Right hindlimb (tissue), 1 donor: ENCODE measurements at places on chromosomes 7 and 10.

GRCh38 chr7:157515342-157516041 lies 178.7 kb downstream of the DNAJB6 start:
- DNase-seq: no peak

DNA sequence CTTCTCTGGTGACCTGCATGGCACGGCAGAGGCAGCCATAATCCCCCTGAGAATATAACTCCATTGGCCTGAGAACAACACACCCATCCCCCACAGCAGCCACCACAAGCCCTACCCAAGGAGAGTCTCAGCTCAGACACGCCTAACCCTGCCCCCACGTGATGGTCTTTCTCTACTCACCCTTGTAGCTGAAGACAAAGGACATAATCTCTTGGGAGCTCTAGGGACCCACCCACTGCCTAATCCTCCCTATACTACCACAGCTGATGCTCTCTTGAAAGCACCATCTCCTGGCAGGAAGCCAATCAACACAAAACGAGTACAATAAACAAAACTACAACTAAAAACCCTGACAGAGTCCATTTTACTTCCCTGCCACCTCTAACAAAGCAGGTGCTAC lies 30.7 kb upstream of the HPSE2 start:
- no peak for DNase-seq

- DNase-seq: no peak
Measured at GRCh38 chr10:71158902-71159301, 53.5 kb upstream of the UNC5B start.

DNA sequence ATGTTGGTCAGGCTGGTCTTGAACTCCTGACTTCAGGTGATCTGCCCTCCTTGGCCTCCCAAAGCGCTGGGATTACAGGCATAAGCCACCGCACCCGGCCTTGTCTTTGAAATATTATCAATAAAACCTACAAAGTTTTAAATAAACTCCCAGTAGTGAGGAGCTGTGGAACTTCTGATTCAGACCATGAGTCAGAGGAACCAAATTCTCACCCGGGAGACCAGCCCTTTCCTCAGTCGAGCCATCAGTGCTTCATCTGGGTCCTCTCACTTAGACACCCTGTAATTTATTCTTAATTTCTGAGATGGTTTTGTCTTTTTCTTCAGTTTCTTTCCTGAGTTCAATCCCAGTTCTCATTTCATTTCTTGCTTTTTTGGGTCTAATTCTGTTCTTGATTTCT lies 68.6 kb downstream of the DYNC2I1 start:
- no peak for DNase-seq

- peak; percentile 17 for DNase-seq
Measured at GRCh38 chr7:2544541-2545188, 10.7 kb downstream of the BRAT1 start.

DNA sequence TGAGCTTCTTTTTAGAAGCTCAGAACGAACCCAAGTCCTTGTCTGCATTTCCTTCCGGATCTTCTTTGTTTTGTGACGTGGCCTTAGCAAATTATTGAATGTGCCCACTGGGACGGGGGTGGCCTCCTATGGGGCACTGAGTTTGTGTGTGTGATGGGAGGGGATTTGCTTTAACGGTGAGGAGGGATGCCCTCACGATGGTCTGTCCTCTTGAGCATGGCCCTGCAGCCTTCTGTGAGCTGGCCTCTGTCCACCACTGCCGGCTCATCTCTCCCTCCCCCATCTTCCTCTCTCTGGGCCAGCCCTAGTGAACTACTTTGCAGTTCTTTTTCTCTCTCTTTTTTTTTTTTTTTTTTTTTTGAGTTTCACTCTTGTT lies 62.9 kb upstream of the MKRN1 start:
- peak; percentile 86 for DNase-seq

DNA sequence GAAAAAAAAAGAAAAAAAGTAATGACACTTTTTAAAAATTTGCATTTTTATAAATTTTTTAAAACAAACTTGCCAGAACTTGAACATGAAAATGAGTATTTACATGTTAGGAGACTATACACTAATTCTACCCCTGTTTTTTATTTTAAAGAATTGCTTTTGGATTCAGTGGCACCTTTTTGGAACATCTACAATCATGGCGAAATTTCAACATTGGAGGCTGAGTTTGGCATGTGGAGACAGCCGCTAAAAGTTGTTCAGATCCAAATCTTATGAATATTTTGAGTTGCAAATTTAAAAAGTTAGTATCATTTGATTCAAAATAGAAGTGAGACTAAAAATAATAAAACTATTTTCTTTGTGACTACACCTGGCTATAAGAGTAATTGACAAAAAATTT lies 804.2 kb downstream of the MAGI2 start:
- DNase-seq: no peak

- DNase-seq: no peak
Measured at GRCh38 chr10:1715821-1716220, 21.5 kb downstream of the ADARB2 start.

DNA sequence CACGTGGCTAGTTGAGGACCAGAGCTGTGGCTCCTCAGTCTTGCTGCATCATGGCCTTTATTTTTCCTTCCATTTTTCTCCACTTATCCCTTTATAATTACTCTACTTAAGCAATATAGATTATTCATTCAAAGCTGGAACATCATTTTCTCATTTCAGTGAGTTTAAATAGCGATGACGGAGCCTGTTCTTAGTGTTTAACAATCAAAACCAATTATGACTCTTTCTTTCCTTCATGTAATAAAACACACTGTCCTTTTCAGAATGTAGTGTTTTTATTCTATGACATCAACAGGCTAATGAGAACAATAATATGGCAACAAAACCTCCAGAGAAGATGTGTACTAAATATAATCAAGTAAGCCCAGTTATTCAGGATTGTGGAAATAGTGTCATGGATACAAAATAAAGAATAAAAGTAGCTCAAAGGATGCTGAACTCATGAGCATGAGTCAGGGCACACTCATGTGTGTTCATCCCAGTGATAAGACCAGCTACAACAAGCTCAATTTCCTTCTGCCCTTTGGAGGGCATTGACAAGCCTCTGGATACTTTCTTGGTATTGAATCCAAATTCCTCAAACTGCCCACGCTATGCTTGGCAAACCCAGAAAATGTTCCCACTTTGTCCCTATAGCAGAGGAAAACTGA lies 188.4 kb downstream of the CYP26A1 start:
- DNase-seq: no peak

GRCh38 chr7:117185124-117185523 lies 137.7 kb downstream of the WNT2 start:
- DNase-seq: no peak

GRCh38 chr10:101287997-101288635 lies 58.9 kb upstream of the LBX1 start:
- peak; percentile 50 for DNase-seq

GRCh38 chr10:90326498-90327267 lies 531.2 kb downstream of the HTR7 start:
- DNase-seq: no peak

DNA sequence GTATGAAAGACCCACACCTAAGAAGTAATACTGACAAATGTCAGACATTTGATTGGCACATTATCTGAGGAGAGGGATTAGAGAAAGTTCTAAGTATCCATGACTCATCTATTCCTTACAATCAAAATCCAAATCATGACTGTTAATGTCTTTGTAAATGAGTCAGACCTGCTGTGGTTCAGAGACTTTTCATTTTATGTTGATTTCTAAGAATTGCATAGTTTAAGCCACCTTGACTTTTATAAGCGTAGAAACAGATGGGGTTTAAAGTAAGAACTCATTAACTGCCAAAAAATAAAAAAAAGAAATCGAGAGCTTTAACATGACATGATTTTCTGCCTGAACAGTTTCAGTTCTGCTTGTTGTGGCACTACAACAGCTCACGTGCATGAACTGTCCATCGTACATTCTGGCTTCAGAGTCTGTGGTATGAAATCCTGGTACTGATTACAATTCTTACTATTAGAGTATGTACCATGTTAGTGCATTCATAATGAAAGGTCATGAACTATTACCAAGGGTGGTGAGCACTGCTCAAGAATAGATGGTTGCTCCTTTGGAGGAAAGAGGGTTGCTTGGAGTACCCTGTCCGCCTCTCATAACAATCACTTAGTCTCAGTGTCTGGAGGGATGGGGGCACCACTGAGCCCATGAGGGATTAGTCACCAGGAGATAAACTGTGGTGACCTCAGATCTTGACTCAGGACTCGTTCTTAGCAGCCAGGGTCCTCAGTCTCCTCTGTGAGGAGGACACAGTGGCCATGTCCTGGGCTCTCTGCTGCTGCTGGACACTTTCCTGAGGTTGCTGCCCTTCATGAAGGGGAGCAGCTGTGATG lies 42.2 kb downstream of the ACSM6 start:
- no peak for DNase-seq

DNA sequence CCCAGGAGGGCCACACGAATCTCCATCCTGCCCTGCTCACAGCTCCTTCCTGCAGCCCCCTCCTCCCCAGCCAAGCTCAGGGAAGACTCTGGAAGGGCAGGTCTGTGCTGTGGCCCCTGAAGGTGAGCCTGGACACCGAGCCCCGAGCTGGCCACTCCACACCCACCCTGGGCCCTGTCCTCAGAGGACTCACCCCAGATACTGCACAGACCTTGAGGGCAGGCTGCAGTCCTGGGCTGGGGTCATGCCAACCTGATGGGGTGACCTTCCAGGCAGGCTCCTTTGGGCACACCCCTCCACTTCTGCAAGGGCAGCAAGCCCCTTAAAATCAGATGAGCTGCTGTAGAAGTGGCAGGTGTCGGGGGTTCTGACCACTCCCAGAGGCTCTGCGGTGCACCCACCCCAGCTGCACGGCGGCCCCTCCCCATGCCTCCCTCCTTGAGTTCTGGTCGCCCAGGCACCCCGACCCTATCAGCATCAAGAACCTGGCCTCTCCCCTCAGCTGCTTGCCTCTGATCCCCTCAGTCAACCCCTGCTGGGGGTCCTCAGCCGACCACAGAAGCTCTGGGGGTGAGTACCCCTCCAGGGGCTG lies 24.3 kb downstream of the YKT6 start:
- DNase-seq: no peak

GRCh38 chr7:16967300-16967811 lies 85.6 kb upstream of the AGR3 start:
- peak; percentile 35 for DNase-seq

GRCh38 chr7:102077081-102077480 lies 209.6 kb upstream of the SH2B2 start:
- no peak for DNase-seq

GRCh38 chr10:63889803-63890202 lies 368.6 kb downstream of the REEP3 start:
- DNase-seq: no peak

DNA sequence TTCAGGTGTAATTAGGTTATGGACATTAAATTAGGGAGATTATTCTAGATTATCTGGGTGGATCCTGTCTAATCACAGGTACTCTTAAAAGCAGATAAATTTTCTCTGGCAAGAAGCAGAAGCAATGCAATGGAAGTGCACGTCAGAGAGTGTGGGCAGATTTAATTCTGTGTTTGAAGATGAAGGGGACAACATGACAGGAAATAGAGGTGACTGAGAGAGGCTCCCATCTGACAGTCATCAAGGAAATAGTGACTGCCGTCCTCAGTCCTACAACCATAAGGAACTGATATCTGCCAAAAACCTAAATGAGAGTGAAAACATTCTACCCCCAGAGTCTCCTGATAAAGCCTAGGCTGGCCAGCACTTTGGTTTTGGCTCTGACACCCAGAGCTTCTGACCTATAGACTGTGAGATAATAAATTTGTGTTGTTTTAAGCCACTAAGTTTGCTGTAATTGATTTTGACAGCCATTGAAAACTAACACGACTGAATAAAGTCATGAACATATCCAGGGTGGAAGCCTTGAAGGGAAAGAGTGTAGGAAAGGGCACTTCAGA lies 30.5 kb upstream of the DDX50 start:
- no peak for DNase-seq

DNA sequence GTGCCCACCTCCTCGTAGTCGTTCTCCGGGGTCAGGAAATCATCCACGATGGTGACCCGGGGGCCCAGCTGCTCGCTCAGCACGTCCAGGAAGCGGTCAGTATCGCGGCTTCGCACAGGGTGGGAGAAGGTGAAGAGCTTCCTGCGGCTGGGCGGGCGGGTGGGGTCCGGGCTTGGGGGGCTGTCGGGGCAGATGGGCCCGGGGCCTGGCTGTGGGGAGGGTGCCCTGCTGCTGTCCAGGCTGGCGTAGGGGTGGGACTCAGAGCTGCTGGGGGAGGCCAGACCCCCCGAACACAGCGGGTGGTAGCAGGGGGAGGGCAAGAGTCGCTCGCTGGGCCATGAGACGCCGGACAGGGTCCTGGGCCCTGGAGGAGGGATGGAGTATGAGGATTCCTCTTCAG lies 42.3 kb downstream of the GRID2IP start:
- DNase-seq: no peak

DNA sequence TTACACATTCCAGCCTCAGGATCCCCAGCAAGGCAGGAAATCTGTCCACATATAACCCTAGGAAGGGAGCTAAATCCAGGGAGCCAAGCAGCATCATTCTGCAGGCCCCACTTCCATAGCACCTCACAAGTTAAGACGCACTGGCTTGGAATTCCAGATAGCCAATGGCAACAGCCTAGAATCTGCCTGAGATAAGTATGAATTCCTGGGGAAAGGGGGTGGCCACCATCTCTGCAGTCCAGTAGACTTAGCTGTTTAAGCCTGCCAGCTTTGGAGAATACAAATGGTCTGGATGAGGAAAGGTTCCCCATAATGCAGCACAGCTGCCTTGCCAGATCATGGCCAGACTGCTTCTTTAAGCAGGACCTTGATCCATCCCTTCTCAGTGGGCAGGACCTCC lies 179.4 kb upstream of the PRSS1 start:
- DNase-seq: no peak

DNA sequence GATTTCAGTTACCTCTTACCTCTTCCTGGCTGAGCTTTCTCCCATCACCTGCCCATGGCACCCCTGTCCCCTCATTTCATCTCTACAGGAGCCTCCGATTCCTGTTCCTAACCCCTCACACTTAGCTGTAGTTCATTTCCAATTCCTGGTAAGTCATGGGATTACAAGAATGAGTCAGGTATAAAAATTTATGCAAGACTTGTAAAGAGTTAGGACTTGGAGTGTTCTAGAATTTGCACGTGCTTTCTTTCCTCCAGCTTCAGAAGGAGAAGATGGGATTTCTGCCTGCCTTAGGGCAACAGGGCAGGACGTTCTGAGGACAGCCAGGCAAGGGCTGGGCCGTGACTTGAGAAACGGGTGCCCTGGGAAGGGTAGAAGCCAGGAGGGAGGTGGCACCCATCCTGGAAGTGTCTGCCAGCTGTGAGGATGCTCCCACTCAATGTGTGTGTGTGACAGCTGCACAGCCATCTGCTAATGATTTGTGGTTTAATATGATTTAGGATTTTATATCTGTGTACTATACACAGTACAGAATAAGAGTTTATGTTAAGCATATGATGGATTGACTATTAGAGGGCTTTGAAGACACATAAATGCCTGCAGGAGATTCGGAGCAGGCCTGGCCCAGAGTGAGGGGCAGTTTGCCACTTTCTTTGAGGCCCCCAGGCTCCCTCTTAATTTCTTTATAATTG lies 81.5 kb upstream of the VIPR2 start:
- no peak for DNase-seq
